ENCODE measurements at places on chromosomes 5 and 9.
A peak's percentile ranks its signal among the peaks of the same experiment; 100 is the strongest.

GRCh38 chr5:103393101-103393754 is 134.7 kb downstream of the MACIR start:
- DNase-seq: no peak

DNA sequence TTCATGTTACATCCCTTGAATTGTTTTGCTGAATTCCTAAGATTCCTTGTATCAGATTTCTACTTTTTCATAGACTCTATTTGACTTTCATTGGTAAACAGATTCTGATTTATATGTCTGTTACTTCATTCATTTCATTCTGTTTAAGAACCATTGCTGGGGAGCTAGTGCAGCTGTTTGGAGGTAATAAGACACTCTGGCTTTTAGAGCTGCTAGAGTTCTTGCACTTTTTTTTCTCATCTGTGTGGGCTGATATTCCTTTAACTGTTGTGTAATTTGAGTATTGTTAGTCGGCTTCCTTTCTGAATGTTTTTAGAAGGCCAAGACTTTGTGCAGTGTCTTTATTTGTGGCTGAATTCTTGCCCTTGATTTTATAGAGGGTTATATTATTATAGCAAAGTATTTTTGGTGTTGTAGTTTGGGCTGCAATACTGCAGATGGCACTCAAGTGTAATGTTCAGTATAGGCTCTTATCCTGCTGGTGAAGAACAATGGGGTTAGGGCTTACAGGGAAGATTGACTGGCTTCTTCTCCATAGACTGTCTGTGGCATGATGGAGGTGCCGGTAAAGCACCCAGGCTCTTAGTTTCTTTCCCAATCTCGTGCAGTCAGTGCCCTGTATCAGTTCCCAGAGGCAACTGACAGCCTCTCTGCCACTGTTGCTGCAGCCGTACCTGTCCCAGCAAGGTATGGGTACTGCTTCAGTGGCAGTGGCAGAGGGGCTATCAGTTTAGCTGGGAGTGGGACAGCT is 162.2 kb downstream of the OXCT1 start:
- DNase-seq: peak; percentile 54

DNA sequence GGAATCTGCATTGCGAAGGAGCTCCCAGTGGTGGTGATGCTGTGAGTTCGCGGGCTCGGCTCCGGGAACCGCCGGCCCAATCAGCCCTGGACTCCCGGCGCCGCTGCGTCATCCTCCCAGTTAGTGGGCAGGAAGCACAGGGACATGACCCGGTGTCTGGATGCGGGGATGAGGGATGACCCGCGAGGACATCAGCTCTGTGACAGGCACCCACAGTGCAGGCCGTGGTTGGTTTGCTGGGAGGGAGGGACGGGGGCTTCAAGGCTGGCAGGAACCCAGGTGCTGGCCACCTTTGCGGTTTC is 996 bp downstream of the NXNL2 start:
- DNase-seq: no peak

DNA sequence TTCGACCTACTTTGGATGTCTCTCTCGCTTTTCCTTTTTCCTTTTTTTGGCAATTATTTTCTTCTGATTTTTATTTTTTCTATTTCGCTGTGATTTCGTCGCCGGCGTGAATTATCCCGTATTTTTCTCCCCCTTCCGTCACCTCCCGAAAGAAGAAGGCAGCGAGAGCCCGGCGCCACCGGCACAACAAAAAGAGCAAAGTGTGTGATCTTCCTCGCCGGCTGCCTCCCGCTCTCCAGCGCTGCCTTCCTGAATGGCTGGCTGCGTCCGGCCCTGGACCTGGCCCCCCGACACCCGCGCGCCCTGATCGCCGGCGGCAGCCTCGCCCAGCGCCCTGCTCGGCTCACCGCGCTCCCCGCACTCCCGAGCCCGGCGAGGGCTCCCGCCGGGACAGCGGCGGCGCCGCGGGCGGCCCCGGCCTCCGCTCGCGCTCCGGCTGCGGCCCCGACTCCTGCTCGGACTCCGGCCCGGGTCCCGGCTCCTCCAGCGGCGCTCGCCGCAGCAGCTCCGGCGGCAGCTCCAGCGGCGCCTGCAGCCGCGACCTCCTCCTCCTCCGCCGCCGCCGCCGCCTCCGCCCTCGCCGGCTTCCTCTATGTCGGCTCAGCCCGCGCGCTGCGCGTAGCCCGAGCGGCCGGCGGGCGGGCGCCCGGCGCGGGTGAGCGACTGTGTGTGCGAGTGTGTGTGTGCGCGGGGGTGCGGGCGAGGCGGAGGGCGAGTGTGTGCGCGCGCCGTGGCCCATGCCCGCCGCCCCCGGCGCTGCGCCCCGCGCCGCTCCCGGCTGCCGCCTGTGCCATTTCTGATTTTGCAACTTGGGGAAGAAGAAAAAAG is 960 bp downstream of the NR2F1 start:
- peak; percentile 36 for DNase-seq
